Cortex of kidney (tissue), 1 donor: ENCODE measurements at places on chromosomes 7 and 10.

DNA sequence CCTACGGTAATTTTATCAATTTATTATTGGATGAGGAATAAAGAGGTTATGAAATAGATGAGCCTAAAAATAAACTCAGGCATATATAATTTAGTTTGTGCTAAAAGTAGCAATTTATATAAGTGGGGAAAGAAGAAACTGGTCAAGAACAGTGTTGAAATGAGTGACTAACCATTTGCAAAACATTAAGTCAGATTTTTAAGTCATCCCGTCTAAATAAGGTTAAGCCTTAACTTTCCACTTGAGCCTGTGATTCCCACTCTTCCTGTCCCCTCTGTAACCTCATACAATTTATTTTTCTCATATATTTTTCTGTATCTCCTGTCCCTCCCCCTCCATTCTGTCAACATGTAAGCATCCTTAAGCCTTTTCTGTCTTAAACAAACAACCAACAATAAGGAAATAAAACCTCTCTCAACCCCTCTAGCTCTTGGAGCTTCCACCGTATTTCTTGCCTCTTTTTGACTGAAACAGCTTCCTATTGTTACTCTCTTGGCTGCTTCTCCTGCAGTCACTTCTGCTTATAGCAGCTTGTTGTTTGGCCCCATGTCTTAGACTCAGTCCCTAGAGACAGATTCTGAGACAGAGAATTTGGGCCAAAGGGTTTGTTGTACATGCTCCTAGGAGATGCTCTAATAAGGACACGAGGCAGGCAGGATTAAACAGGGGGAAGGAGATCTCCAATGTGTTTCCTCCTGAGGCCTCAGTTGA lies 109.7 kb downstream of the GNAI1 start:
- DNase-seq, result no peak

DNA sequence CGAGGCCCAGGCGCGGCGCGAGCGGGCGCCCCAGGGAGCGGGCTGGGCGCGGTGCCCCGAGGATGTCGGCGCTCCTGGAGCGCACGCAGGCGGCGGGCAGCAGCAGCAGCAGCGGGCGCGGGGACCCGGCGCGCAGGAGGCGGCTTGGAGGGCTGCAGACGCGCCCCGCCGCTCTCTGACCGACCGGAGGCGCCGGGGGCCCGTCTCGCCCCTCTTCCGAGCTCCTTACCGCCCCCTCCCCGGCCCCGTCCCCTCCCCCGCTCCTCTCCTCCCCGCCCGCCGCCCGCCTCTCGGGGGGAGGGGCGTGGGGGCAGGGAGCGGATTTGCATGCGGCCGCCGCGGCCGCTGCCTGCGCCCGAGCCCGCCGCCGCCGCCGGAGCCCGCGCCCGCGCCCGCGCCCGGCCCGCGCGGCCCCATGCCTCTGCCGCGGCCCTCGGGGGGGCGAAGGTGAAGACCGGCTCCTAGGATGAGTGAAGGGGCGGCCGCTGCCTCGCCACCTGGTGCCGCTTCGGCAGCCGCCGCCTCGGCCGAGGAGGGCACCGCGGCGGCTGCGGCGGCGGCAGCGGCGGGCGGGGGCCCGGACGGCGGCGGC lies at the start of gene NRG3:
Gene NRG3 (plus strand): TSS at position 320 of the 592 bp plus-strand sequence.
- DNase-seq, result no peak

DNA sequence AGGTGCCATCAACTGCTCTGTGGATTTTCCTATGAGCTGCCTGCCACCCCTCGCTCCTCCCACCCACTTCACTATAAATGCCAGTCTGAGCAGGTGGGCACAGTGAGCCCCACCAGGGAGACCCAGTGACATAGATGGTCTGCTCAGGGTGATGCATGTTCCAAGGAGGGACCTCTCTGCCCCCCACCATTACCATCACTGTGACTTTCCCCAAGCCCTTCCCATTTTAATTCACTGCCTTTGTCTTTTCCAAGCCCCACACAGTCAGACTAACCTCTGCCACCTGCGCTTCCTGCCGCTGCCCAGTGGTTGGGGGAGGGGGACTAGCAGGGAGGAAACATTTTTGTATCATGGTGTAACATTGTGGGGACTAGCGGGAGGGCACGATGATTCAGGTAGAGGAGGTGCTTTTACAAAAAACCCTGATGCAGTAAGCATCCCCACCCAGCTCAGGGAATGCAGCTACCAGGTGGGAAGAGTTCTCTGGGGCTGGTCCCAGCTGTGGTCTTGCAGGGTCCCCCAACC lies 24.6 kb downstream of the PRSS2 start:
- no peak for DNase-seq

- DNase-seq, result no peak
Observed at GRCh38 chr7:41655426-41655825, 47.5 kb downstream of the INHBA start.

DNA sequence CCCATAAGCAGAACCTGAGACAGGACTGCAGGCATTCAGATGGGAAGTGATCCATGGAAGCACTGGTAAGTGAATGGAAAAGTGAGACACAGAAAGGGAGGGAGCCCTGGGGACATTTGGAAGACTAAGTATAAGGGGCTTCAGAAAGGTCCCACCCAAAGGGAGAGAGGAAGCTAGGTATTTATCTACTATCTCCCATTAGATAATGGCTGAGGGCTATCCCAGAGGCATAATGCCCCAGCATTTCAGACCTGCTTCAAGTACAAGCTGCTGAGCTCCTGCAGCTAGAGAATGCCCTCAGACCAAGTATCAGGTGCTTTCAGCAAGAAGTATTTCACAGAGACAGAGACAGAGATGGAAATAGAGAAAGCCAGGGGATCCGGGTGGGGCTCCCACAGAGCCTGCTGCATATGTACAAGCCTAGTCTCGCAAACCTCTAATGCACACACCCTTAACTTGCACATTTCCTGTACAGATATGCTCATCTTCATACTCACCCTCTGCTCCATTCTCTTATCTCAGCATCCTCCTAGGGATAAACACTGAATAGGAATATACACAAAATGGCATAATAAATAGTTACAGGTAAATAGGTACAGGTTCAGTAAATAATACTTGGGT lies 20.2 kb downstream of the KDM7A start:
- no peak for DNase-seq

DNA sequence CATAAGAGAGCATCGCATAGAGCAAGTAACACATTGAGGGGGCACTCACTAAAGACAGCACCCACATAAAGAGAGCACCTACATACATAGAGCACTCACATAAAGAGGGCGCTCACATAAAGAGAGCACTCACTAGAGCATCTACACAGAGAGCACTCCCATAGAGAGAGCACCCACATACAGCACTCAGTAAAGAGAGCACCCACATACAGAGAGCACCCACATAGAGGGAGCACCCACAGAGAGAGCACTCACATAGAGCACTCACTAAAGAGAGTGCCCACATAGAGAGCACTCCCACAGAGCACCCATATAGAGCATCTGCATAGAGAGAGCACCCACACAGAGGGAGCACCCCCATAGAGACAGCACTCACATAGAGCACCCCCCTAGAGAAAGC lies 47.8 kb downstream of the INSIG1 start:
- DNase-seq, result no peak

GRCh38 chr10:3784510-3785250 lies at the start of gene KLF6:
KLF6 (minus strand) TSS chr10:3785209; CDS start chr10:3785014, 195 bp downstream.
- no peak for DNase-seq

DNA sequence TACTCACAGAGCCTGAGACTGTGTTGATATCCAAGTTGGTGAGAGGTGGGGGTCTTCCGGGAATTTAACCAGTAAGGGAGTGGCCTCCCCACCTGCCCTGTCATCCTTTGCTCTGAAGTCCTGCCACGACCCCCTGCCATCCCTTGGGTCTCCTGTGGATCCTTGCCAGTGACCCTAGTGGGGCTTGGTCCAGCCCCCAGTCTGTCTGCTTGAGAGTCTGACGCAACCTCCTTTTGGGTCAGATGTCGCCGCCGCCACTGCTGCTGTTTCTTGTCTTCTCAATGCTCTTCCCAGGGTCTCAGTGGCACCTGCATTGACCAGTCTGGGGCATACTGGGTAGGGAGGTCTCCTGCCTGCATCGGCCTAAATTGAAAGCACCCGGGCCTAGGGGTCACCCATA lies 28.8 kb downstream of the PAX2 start:
- DNase-seq, result no peak

GRCh38 chr10:119350502-119351097 lies 143.2 kb downstream of the GRK5 start:
- DNase-seq, result no peak

GRCh38 chr10:104509981-104510380 lies 131.1 kb upstream of the SORCS3 start:
- DNase-seq, result no peak

GRCh38 chr10:92592761-92593618 lies at the start of gene KIF11:
KIF11 (plus strand) TSS chr10:92593130; CDS start chr10:92593376, 246 bp downstream.
- no peak for DNase-seq

DNA sequence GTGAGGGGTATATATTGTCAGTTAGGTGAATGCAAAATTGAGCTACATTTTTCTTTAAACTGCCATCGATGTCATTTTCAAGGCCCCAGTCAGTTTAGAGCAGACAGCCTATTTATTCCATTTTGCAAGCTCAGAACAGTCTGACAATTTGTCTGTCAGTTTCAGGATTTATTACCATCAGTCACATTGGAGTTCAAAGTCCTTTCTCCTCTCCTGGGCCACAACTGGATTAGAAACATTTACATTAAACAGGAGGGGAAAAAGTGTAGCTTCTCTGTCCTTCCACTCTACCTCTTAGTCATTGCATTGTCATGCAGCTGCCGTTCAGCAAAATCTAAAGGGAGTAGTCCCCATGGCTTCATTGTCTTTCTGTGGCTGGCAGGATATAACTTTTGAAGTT lies 3.5 kb upstream of the GHITM start:
- no peak for DNase-seq

- DNase-seq, result no peak
Observed at GRCh38 chr7:104530251-104530650, 201.8 kb downstream of the LHFPL3 start.
